Activated T-helper 1 cell treated with Interleukin-2 at 50 U/mL for 16 hours (primary cell): ENCODE measurements at places on chromosomes 5 and 9.

DNA sequence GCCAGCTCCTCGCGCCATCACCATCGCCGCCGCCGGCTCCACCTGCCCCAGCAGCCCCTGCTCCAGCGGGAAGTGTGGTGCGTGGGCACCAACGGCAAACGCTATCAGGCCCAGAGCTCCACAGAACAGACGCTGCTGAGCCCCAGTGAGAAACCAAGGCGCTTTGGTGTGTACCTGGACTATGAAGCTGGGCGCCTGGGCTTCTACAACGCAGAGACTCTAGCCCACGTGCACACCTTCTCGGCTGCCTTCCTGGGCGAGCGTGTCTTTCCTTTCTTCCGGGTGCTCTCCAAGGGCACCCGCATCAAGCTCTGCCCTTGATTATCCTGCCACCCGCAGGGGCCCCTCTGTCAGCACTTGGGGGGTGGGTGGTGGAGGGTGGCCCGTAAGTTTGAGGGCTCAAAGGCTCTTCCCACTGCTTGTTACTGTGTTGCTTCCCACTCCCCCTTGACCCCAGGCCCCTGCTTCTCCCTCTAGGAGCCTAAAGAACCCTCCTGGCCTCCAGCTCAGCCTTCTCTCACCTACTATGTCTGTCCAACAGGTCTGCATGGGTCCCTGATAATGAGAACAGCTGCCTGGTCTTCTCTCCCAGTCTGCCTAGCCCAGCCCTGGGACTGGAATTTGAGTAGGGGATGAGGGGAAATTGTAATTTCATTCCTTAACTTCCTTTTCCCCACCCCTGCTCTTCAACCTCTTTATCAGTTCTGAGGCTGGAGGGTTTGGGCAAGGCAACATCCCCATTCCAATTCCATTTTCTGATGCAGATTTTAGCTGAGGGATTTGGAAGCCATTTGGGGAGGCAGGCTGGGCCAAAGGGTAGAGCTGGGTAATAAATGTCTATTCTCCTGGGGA lies 9.0 kb downstream of the RACK1 start:
- no peak for DNase-seq

- DNase-seq: no peak
Measured at GRCh38 chr9:137679249-137679648, 60.4 kb downstream of the EHMT1 start.

GRCh38 chr5:150412319-150413175 lies at the start of gene CD74:
Gene CD74, minus strand, starts transcription at chr5:150412910. Its CDS starts 161 bp downstream, at chr5:150412749.
- DNase-seq: peak; percentile 82

DNA sequence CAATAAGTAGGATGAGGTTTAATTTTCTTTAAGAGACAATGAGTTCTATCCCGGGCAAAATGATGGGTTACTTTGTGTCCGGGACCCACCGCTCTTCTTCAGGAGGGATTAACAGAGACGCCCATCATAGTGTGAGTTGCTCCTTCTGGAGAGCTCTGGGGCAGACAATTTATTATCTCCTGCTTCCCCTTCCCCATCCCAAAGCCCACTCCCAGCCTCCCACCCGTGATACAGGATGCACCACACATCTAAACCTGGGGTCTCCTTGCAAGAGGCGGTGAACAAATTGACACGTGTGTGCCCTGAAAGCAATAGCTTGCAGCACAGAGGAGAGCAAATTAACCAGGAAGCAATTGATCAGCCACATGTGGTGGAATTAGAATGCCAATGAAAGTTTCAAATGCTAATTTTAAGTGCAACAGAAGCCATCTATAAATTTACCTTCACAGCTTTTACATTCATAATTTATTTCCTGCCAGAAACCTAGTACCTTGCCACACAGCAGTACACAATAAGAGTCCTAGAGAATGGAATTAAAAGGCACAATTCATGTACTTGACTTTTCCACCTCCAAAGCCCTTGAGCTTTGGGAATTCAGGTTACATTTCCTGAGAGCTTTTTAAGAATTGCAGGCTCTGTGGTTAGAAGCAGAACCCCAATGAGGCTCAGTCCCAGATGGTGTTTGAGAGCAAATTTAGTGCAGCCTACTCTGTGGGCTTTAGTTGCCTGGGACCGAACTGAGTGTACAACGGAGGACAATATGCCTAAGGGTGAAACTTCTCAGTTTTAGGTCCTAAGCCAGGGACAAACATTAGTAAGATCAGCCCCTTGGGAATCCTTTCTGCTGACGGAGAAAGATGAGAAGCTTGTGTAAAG lies 399.6 kb downstream of the MED10 start:
- DNase-seq: no peak

- DNase-seq: no peak
Measured at GRCh38 chr5:58056546-58056945, 403.3 kb downstream of the PLK2 start.

GRCh38 chr9:79565245-79565644 lies 6.5 kb upstream of the TLE4 start:
- no peak for DNase-seq

- DNase-seq: no peak
Measured at GRCh38 chr5:154393850-154394249, 51.9 kb upstream of the SAP30L start.

GRCh38 chr9:128416014-128416413 lies 4.6 kb upstream of the CERCAM start:
- no peak for DNase-seq

DNA sequence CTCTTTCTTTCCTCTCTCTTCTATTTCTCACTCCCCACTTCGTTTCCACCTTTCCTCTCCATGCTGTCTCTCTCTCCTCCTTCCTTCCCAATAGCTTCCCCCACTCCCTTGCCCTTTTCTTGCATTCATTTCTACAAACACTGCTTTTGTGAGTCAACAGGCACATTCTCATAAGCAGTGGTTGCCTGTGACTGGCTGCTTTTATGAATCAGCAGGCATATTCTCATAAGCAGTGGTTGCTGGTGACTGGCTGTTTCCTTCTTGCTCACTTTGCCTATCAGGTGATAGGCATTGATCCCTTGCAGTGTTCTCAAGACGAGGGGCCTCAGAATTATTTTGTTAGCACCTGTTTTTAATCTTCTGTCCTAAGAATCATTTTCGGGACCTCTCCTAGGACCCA lies 116.1 kb upstream of the ACTBL2 start:
- DNase-seq: no peak

GRCh38 chr9:109499093-109499630 lies 1.1 kb upstream of the PTPN3 start:
- no peak for DNase-seq

GRCh38 chr9:16112116-16112515 lies 559.3 kb downstream of the CCDC171 start:
- no peak for DNase-seq

- DNase-seq: no peak
Measured at GRCh38 chr9:83144492-83144891, 81.5 kb upstream of the RASEF start.

GRCh38 chr5:61330341-61330844 lies 1.7 kb upstream of the ZSWIM6 start:
- DNase-seq: no peak

- DNase-seq: no peak
Measured at GRCh38 chr9:79080536-79080935, 491.2 kb upstream of the TLE4 start.

- no peak for DNase-seq
Measured at GRCh38 chr9:2620919-2621721, 467 bp upstream of the VLDLR start.

DNA sequence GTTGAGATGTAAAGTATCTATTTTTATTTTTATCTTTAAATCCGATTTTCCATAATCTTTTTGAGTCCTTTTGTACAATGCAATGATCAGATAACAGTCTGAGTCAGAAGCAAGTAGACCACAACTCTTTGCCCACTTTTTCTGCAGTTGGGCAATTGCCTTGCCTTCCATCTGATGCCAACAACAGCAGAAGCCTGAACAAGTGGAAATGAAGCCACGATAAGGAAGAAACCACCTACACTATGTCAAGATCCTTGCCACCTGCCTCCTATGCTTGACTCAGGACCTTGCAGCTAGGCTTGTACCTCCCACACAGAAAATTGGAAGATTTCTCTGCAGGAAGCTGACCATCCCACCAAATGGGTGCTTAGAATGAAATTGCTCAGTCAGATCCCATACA lies 78.6 kb downstream of the ANXA1 start:
- no peak for DNase-seq

DNA sequence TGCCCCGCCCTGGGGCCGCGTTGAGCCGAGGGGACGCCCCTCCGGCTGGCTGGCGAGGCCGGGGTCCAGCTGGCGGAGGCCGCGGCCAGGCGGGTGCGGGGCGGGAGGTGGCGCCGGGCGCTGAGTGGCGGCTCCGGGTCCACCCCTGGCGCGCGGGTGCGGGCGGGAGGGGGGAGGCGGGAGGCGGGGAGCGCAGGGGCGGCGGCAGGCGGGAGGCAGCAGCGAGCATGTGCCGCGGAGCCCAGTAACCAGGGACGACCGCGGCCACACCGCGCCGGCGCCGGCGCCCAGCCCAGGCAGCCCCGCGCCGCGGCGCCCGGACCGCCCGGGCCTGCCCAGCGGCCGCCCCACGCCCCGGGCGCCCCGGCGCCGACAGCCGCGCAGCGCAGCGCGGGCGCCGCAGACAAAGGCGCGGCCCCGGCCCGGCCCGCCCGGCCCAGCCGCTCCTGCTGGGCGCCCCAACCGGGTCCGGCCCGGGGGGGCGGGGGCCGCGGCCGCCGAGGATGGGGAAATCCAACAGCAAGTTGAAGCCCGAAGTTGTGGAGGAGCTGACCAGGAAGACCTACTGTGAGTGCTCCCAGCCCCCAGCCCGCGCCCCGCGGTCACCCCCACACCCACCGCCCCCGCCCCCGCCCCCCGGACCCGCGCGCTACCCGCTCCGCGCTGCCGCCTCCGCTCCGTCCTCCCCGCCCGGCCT lies at the start of gene NCS1:
Gene NCS1 (plus strand): TSS at position 244 of the 697 bp plus-strand sequence. CDS start 260 bp downstream, at position 504.
- peak; percentile 22 for DNase-seq

DNA sequence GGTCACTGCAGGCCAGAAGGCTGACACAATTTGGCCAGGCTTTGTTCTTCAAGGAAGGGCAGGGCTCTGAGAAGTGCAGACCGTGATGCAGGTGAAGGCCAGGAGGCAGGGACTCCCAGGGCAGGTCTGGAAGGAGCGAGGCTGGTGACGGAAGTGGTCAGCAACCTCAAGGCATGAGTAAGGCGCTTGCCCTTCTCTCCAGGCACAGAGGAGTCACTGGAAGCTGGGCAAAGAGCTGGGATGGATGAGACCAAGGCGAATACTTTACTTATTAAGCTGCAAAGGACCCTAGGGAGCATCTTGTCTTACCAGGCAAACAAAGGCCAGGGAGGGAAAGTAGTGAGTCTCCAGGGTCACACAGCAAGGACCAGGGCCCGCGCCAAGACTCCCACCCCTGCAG lies 18.6 kb downstream of the IRF1 start:
- DNase-seq: no peak

- DNase-seq: no peak
Measured at GRCh38 chr5:1462358-1462757, 17.1 kb upstream of the SLC6A3 start.

DNA sequence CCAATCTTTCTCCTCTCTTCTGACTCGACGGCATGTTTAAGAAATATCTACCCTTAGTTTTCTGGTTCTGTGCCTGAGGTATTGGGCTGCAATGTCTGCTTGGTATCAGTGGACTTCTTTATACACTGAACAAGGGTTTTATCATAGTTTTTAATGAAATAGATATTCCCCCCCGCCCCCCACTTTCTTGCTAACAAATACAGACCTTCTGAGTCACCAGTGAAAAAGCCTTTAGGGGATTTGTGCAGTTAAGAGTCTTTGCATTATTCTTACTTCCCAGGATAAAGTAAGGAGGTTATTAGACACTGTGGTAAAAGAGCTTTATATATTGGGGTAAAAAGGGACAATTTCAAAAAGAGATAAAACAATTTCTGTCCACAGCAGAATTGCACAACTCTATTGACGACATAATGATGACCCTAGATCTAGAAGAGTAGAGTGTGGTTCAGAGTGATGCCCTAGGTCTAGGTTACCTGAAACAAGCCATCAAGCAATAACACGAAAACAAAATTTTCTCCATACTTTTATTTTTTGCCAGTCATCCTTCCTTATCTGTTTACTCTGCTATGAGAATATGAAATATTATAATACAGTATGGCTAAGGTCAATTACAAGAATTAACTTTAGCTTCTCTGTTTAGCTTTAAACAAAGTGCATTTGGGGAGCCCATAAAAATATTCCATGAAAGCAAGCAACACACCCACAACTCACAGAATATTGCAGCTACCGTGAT lies 110.7 kb downstream of the PLK2 start:
- no peak for DNase-seq

DNA sequence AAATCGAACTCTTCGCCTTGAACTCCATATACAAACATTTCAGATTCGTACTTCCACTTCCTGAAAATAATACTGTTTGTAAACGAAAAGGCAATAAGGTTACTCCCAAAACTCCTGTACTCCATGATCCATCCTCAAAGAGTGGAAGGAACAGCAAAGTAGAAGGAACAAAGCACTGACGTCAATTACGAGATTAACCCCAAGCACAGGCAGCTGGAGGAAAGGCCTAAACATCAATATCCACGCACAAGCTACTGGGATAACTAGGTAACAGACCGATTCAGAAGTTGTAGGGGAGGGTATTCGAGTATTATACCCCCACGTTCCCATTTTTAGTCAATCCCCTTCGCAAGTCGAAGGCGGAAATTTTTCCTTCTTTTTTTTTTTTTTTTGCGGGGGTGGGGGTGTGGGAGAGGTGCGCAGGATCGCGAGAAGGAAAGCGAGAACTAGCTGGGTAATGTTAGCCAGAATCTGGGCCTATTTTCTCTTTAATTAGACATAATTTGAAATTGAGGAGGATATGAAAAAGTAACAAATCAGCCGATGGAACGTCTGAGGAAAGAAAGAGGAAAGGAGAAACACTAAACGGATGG lies 909 bp downstream of the AFF4 start:
- no peak for DNase-seq

DNA sequence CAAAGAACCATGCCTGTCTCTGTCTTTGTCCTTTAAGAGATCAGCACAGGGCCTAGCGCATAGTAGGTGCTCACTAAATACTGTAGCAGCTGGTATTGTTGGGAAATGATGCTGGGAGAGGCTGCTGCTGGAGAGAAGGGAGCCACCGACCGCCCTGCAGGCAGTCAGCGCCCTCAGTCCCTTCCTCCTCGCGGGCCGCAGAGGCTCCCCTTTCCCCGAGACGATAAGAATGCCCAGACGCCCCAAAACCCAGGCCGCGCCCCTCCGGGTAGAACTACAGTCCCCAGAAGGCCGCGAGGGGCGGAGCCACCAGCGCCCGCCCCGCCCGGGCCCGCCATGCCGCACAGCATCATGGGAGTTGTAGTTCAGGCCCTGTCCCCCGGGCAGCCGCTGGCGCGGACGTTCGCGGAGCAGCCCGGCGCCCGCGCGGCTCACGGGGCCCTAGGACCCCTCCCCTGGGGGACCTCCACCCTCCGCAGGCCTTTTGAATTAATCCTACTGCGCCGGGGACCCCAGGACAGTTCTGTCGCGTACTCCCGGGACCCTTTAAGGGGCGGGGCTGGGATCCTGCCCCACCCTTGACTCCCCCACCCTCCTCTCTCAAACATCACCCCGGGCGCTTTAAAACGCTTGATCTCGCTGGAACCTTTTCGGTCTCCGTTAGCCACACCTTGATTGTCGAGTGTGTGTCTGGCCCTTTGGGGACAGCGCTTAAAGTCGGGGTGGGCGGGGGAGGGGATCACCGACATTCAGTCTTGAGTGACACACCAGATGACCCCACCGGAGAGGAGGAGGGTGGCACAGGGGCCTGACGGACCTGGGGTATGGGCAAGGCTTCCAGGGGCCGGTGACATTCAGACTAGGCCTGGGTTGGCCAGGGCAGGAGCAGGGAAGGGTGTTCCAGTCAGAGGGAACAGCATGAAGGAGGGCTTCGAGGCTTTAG lies 24.8 kb upstream of the IER5L start:
- DNase-seq: peak; percentile 85

- DNase-seq: no peak
Measured at GRCh38 chr9:4020755-4021296, 279.0 kb downstream of the GLIS3 start.

GRCh38 chr9:29199975-29200374 lies 1626.7 kb upstream of the C9orf72 start:
- no peak for DNase-seq
